DMS53 (cell line): ENCODE measurements at places on chromosomes 12 and 14.
A peak's percentile ranks its signal among the peaks of the same experiment; 100 is the strongest.

DNA sequence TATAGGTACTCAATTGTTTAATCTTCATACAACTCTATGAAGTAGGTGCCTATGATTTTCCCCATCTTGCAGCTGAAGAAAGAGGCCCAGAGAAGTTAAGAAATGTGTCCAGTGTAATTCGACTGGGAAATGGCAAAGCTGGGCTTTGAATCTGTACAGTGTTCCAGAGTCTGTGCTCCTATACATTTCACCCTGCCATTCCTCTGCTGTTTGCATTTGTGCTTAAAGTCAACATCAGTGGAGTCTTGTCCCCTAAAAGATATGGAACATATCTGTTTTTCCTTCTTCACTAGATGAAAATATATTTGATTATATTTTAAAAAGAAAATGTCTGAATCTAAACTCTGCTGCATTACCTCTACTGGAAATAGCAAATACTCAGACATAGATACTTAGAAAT lies 88.6 kb downstream of the SEC23A start:
- no peak for DNase-seq

- peak; percentile 18 for DNase-seq
Measured at GRCh38 chr12:60059180-60059579, 463.4 kb downstream of the SLC16A7 start.

DNA sequence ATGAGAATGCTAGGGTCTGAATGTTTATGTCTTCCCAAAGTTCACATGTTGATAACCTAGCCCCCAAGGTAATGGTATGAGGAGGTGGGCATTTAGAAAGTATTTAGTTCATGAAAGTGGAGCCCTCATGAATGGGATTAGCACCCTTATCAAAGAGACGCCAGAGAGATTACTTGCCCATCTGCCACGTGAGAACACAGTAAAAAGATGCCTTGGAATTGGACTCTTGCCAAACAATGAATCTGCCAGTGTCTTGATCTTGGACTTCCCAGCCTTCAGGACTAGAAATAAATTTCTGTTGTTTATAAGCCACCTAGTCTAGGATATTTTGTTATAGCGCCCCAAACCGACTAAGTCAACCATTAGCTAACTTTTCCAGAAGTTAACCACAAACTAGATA lies 92.0 kb upstream of the SLC38A4 start:
- DNase-seq = no peak

DNA sequence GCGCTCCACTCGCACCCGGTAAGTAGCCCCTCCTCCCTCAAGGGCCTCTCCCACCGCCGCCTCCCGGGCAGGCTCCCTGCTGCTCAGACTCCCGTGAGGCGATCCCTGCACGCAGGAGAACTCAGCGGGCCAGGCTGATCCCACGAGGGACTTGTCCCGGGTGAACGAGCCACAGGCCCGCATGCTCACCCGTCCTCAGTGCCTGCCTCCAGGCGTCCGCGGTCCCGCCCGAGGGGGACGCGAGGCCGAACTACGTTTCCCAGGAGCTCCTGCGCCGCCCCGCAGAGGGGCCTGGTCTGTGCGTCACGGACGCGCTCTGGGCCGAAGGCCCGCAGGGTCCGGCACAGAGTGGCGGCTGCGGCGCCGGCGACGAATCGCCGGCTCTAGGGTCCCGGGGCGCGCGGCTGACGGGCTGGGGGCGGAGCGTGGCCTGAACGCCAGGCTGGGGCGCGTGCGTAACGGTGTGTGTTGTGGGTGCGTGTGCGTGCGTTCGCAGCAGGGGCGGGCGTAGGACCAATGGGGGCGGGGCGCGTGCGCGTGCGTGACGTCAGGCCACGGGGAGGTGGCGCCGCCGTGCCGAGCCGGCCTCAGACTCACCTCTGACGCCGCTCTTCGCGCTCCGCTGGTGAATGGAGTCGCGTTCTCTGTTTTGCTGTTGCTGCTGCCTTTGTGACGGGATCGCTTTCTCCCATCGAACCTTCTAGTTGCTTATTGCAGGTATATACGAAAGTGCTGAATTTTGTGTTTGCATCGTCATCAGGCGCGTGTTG lies at the start of the genes ZNF10 and ZNF891:
Gene ZNF10, plus strand, starts transcription at position 590 of the 770 bp plus-strand sequence. CDS start 13,866 bp downstream, outside the sequence.
Gene ZNF891, minus strand, starts transcription at position 237 of the 770 bp plus-strand sequence. CDS start 8,356 bp downstream, outside the sequence.
- DNase-seq = peak; percentile 99

GRCh38 chr14:37585971-37586796 lies 8.9 kb downstream of the FOXA1 start:
- peak; percentile 15 for DNase-seq

GRCh38 chr12:124046456-124046740 lies 73.4 kb downstream of the ZNF664 start:
- DNase-seq = no peak

- DNase-seq = no peak
Measured at GRCh38 chr14:101577221-101577909, 16.1 kb downstream of the DIO3 start.

DNA sequence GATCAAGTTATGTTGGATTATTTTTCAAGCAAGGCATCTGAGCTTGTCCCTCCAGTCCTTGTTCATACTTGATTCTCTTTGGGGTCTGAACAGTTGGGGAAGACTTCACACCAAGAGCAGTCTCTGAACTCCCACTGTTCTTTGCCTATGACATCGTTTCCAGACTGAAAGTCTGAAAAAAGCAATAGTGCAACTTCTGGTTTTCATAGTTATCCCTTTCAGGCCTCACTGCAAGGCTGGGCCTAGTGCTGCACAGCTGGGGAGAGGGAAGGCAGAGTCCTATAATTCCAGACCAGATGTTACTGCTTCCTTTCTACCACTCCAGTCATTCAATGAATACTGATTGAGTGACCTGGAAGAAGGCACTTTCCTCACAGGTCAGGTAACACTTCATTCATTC lies 187.1 kb upstream of the CCND2 start:
- DNase-seq = no peak

GRCh38 chr12:120468821-120469449 lies 613 bp downstream of the SRSF9 start:
- DNase-seq = peak; percentile 76
